HFFc6 (cell line): ENCODE measurements at places on chromosomes 3 and 15. TPM values are rescaled to one million over a fixed set of nuclear protein-coding genes. Genes with fewer than 3 reads are reported as not detected.

The SKIC8 gene
- 45.1 to 47.5 TPM (median 46.9 TPM) in 3 replicates for total RNA-seq

The SLC51B gene
- not detected in 3 replicates for total RNA-seq

The ZIC4 gene
- 0.23 to 0.84 TPM (median 0.47 TPM) in 3 replicates for total RNA-seq

The TGFBR2 gene
- 81.7 to 135 TPM (median 107 TPM) in 3 replicates for total RNA-seq

The CSPG5 gene
- 0.18 TPM in 1 of 2 replicates, not detected in the other for total RNA-seq

The TERC gene
- 15.3 and 21.7 TPM in 2 replicates for total RNA-seq

The FETUB gene
- not detected in 3 replicates for total RNA-seq

The ALDH1A2 gene
- not detected in 3 replicates for total RNA-seq

The HPS3 gene
- 13.6 to 20.5 TPM (median 18.2 TPM) in 3 replicates for total RNA-seq

The CPNE4 gene
- total RNA-seq = not detected in 3 replicates

The CCR2 gene
- not detected in 3 replicates for total RNA-seq

The TNFAIP8L3 gene
- total RNA-seq = 0.25 to 0.57 TPM (median 0.51 TPM) in 3 replicates

The RLBP1 gene
- not detected in 3 replicates for total RNA-seq

The DUOX2 gene
- total RNA-seq = not detected in 3 replicates

The KLHL40 gene
- not detected in 3 replicates for total RNA-seq

The SNX1 gene
- total RNA-seq = 89.3 to 99.6 TPM (median 93.8 TPM) in 3 replicates
